ENCODE measurements at places on chromosomes 5 and 9. TPM values are rescaled to one million over a fixed set of nuclear protein-coding genes. Genes with fewer than 3 reads are reported as not detected.

FCN1 gene
- not detected for total RNA-seq

AQP7 gene
- not detected for total RNA-seq

CACFD1 gene
- total RNA-seq = 1.1 TPM

GRCh38 chr5:151432210-151432609, 15.2 kb upstream of the SLC36A1 start:
- DNase-seq = no peak

GRCh38 chr5:85108471-85108870, 723.8 kb upstream of the EDIL3 start:
- DNase-seq = no peak

All from activated T-cell treated with anti-CD3 and anti-CD28 coated beads, Interleukin-2, amount 50 U/mL, for 4 hours (primary cell).